ENCODE measurements at places on chromosomes 7 and 10.

GRCh38 chr10:8306685-8307364, 252.3 kb downstream of the GATA3 start:
- DNase-seq: no peak

- DNase-seq: no peak
These were observed 29.4 kb downstream of the COL1A2 start for GRCh38 chr7:94423863-94424735.

GRCh38 chr7:148402159-148402558, 188.4 kb upstream of the C7orf33 start:
- DNase-seq: no peak

DNA sequence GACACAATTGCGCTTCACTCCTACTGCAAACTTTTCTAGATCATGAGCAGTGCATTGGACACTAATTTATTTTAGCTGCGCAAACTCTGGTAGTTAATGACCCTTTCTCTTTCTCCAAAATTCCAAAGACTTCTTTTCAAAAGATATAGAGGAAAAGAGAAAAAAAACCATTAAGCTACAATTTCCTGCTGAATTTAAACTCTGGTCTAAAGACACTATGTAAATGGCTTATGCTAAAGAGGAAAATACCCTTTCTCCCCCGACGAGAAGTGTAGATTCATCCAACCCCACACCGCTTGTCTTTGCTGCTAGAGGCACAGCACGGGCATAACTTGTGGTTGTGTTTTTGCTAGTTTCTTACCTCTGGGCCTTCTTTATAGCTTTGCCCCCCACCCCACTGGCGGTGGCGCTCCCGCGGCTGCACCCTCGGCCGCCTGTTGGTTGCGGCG, 84.1 kb downstream of the SNX10 start:
- no peak for DNase-seq

- DNase-seq: no peak
These were observed 16.1 kb upstream of the ZC3HAV1 start for GRCh38 chr7:139125657-139126056.

- DNase-seq: no peak
These were observed 16.9 kb upstream of the REEP3 start for GRCh38 chr10:63504145-63504881.

GRCh38 chr7:90579181-90579688, 16.9 kb upstream of the CDK14 start:
- no peak for DNase-seq

Data from C1 segment of cervical spinal cord (tissue), 14 donors.